AML-193 (cell line): ENCODE measurements at places on chromosomes 5 and 9.

GRCh38 chr9:112869041-112869529, 21.6 kb downstream of the SLC46A2 start:
- DNase-seq, result no peak

- DNase-seq, result no peak
These were observed 651.8 kb downstream of the KIF4B start for GRCh38 chr5:155665361-155665760.

DNA sequence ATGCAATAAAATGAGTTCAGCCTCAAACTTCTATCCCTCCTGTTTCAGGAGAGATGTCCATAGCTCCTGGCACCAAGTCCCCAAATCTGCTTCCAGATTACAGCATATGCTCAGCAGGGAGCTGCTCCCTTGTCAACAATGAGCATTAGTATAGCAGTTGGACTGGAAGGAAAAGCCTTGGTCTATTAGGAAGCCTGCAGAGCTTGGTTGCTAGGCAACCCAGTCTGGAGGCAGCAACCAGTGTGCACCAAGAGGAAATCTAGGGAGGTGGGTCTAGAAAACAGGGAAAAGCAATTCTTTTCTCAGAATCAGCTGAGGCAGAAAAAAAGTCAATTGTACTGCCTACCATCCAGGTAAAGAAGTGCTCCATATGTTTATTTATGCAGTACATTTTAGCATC, 229.5 kb upstream of the NMUR2 start:
- no peak for DNase-seq

DNA sequence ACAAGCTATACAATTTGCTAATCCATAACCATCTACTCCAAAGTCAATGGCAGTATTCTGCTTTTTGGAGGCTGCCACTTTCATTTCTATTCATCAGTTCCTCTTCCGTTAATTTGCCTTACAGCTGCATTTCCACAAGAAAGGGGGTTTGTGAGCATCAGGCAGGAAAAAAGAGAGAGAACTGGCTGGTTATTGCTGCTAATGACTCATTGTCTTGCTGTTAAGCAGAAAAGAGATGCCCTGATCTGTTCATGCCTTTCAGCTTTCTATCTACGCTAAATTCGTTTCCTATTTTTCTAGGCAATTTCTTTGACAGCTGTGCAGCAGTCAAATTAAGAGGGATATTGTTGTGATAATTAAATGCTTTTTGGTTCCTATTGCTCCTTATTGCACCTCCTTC, 65.9 kb upstream of the GNAQ start:
- peak; percentile 82 for DNase-seq

- peak; percentile 48 for DNase-seq
These were observed 33.8 kb downstream of the TGFBI start for GRCh38 chr5:136062366-136063274.

DNA sequence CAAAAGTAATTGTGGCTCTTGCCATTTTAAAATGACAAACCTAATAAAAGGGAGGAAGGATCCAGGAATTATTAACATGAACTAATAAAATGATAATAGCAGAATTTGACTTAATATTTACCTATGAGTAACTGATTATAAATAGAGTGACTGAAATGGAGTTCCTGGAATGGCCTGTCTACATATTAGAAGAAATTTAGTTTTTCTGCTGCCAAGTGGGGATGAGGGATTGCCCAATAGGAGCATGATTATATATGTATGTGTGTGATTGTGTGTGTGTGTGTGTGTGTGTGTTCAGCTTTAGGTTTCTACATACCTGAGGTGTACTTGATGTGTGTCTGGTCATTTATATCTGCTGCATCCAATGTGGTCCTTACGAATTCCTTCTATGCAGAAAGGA, 36.6 kb upstream of the ITGA1 start:
- no peak for DNase-seq

DNA sequence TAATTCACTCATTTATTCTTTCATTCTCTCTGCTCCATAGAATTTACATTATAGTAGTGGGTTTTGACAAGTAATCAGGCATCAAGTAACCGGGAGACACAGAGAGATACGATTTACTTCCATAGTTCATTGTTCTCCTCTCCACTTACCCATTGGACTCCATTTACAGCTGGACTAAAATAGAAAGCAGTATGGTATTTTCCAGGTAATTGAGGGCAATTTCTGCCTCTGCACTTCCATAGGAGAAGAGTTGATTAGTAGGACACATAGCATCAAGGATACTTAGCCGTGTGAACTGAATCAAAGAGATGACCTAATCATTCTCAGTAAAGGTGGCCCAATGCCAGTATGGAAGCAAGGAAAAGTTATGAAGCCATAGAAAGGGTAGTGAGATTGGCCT, 244.4 kb downstream of the COX7C start:
- no peak for DNase-seq

- no peak for DNase-seq
These were observed 5.2 kb downstream of the STRBP start for GRCh38 chr9:123263227-123263626.

DNA sequence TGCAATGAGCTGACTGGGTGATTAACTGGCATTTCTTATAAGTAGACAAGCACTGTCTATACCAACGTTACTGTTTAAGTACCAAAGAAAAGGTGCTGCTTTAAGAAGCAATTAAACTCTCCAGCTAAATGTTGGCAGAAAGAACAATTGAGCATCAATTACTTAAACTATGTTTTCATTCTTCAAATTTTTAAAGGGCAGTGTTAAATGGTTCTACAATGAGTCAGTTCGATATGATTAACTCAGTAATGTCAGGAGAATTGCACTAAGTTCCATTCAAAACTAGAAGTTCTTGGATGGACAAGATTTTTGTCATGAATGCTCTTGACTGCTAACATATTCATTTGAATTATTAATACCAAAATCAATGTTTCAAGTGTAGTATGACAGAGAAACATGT, 593.7 kb downstream of the DNAH5 start:
- no peak for DNase-seq

DNA sequence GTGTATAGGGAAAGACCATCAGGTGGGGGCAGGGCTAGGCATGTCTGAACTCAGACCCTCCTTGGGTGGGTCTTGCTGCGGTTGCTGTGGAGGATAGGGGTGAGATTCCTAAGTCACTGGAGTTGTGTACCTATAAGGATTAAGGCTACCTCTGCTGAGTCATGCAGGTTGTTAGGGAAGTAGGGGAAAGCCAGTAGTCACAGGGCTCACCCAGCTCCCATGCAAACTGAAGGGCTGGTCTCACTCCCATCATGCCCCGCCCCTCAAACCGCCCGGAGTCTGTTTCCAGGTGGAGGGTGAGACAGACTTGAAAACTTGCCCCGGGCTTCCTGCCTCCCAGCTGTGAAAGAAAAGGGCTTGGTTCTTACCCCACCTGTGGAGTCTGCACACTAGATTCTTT, 161.8 kb downstream of the CAVIN4 start:
- no peak for DNase-seq

DNA sequence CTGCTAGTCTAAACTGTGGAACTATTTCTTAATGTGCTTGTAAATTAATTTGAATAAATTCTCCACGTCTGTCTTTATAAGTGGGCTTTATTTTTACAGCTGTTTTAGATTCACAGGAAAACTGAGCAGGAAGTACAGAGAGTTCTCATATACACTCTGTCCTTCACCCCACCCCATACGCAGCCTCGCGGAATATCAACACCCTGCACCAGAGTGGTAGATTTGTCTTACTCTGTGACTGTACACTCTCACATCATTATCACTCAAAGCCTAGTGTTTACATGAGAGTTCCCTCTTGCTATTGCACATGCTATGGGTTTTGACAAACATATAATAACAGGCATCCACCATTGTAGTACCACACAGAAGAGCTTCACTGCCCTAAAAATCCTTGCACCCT, 179.7 kb upstream of the DAB2 start:
- no peak for DNase-seq

DNA sequence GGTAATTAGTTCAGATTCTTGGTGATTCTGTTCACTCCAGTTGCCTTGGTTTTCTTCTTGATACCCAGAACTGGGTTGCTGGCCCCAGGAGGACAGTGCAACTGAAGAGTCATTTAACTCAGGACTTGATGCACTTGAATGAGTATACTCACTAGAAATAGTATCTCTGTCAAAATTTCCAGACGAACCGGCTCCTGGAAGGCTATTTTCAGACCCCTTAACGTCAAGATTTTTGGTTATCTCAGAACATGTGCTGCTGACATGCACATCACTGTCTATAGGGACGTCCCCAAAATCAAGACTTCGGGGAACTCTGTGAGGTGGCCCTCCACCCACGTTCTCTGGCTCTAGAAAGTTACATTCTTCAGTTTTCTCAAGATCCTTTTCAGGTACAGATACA, 56.7 kb upstream of the PCA3 start:
- no peak for DNase-seq

DNA sequence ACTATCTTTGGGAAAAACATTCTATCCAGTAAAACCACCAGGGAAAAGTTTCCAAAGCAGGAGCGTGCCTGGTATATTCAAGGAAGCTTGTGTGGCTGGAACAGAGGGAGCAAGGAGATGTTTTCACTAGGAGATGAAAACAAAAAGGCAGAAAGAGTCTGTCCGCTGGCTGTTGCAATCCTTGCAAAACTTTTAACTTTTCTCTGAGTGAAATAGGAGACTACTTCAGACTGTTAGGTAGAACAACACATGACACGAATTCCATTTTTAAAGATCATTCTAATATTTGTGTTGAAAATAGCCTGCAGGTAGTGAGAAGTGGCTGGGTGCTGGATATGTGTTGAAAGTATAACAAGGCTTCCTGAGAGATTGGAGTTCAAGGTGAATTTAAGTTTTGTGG, 69.5 kb downstream of the PRR16 start:
- DNase-seq, result no peak

DNA sequence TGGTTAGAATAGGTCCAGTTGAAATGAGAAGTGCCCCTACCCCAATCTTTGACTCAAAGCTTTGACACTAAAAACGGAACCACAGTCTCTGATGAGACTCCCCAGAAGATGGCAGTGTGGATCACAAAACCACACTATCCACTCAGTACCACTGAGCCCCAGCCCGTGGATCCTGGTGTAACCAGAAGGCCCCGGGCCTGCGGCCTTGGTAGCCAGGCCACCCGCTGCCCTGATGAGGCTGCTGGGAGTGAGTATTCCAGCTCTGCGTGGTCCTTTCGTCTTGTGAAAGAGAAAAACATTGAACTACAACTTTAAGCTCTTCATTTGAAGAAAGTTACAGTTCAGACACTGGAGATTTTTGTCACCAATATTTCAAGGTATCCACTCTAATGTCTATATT, 42.2 kb upstream of the FBP1 start:
- peak; percentile 31 for DNase-seq

DNA sequence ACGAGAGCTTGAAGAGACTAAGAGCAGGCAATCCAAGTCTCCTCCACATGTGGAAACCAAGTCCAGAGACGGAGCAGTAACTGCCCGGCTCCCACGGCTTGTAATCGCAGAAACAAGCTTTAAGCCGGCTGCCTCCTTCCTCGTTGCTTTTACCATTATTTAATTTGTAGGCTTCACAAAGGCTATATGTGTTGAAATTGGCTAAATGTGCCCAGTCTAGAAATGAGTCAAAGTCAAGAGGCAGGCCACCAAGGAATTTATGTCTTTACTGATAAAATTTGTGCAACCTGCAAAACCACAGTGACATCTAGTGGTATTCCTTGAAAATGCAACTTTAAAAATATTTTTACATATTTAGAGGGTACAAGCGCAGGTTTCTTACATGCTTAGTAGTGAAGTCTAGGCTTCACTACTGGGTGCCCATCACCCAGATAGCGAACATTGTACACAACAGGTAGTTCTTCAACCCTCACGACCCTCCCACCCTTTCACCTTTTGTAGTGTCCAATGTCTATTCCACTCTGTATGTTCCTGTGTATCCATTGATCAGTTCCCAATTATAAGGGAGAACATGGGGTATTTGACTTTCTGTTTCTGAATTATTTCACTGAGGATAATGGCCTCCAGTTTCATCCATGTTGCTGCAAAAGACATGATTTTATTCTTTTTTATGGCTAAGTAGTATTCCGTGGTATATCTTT, 33.5 kb upstream of the EBF1 start:
- peak; percentile 53 for DNase-seq

DNA sequence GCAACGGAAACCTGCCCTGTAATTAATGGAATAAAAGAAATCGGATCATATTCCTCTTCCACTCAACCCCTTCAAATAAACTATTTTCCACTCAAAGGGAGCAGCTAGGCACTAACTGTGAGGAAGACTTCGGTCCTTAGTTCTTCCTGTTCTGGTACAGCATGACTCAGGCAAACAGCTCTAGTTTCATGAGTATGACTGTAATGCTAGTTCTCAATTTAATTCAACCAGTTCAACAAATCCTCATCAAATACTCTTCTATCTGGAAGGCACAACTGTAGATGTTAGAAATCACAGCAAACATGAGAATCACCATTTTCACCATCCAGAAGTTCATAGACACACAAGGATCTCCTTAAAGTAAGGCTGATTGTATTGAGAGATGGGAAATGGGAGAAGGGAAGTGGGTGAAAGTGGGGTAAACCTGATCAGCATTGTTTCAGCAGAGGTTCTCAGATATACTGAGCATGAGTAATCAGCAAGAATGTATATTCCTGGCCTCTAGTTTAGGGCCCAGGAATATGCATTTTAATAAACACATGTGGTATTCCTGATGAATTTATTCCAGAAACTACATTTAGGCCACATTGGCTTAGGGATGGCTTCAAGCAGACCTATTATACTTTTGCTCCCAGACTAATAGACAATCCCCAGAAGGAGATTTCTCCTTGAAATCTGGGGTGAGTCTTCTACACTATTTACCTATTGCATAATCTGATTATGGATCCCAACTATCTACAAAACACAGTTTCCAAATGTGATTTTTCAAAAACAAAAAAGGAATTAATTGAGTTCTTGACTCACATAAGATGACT, 141.1 kb upstream of the SLC12A2 start:
- no peak for DNase-seq
